ENCODE measurements at places on chromosomes 6 and 20.
A peak's percentile ranks its signal among the peaks of the same experiment; 100 is the strongest.

DNA sequence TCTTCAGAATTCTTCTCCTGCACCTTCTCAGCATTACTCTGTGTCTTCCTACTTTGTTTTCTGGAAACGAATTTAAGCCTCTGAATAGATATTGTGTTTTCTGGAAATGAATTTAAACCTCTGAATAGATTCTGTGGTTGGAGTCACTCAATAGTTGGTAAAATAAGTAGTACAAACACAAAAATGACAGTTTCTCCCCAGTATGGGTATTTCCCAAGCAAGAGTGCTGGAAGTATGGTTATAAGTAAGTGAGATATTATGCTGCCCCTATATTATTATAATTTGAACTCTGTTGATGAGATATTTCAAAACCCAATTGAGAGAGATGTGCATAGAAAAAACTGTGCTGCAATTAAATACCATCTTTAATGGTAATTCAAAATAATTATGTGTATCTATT lies 94.9 kb downstream of the TINAG start:
- no peak for DNase-seq

DNA sequence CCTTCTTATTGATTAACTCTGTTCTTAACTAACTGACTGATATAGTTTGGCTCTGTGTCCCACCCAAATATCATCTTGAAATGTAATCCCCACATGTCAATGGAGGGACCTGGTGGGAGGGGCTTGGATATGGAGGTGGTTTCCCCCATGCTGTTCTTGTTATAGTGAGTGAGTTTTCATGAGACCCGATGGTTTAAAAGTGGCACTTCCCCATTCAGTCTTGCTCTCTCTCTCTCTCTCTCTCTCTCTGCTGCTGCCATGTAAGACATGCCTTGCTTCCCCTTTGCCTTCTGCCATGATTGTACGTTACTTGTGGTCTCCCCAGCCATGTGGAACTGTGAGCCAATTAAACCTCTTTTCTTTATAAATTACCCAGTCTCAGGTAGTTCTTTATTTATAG lies 81.8 kb upstream of the SPACA1 start:
- DNase-seq = peak; percentile 3

DNA sequence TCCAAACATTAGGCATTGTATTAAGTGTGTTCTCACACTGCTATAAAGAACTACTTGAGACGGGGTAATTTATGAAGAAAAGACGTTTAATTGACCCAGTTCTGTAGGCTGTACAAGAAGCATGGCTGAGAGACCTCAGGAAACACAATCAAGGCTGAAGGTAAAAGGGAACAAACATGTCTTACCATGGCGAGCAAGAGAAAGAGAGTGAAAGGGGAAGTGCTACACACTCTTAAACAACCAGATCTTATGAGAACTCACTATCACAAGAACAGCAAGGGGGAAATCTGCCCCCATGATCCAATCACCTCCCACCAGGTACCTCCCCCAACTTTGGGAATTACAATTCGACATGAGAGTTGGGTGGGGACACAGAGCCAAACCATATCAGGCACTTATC lies 86.6 kb upstream of the TOP1 start:
- DNase-seq = peak; percentile 65

- DNase-seq = no peak
These were observed 116.0 kb downstream of the SYCP2 start for GRCh38 chr20:59817406-59817805.
